ENCODE measurements at places on chromosomes 2 and 18.

- no peak overlapping the region for H3K4me3 ChIP-seq
- DNase-seq, result no peak
- H3K36me3 ChIP-seq, result no peaks in the 10 kb centered on the region
- no peaks in the 10 kb centered on the region for H3K27me3 ChIP-seq
- no peak overlapping the region for H3K27ac ChIP-seq
Measured at GRCh38 chr2:160325418-160325817, 125.3 kb upstream of the ITGB6 start.

- no peak for DNase-seq
- no peaks in the 10 kb centered on the region for H3K27me3 ChIP-seq
- H3K4me3 ChIP-seq, result no peak overlapping the region
- no peaks in the 10 kb centered on the region for H3K36me3 ChIP-seq
- H3K4me1 ChIP-seq, result no peaks in the 10 kb centered on the region
- no peak overlapping the region for H3K27ac ChIP-seq
Measured at GRCh38 chr18:78293540-78293939, 686.1 kb upstream of the SALL3 start.

- DNase-seq, result no peak
- H3K4me1 ChIP-seq, result peaks cover 4% of the 10 kb centered on the region
- no peak overlapping the region for H3K27ac ChIP-seq
- no peaks in the 10 kb centered on the region for H3K36me3 ChIP-seq
- H3K27me3 ChIP-seq, result no peaks in the 10 kb centered on the region
Measured at GRCh38 chr2:236867441-236868260, 218.0 kb upstream of the COPS8 start.

DNA sequence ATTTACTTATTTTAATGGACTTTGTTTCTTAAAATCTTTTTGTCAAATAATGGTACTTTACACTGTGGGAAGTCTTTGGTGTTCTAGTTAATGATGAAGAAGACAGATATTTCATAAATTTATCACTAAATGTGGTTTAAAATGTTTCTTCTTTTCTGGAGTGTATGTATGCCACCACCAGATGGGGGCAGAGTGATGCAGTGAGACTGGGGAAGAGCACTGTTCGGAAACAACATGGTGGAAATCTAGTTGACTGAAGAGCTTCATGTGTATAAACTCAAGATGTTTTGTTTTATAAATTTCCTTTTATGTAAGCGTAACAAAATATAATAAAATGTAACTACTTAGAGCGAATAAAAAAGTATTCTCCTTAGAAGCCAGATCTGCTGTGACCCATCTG, 195.1 kb downstream of the KCNE4 start:
- no peak for DNase-seq
- H3K27ac ChIP-seq, result no peak overlapping the region
- no peaks in the 10 kb centered on the region for H3K27me3 ChIP-seq
- H3K4me1 ChIP-seq, result no peaks in the 10 kb centered on the region

GRCh38 chr18:50115095-50115494, 79.9 kb downstream of the MYO5B start:
- H3K27ac ChIP-seq, result no peak overlapping the region
- no peaks in the 10 kb centered on the region for H3K36me3 ChIP-seq
- H3K4me3 ChIP-seq, result no peak overlapping the region
- no peak for DNase-seq
- peaks cover 2% of the 10 kb centered on the region for H3K4me1 ChIP-seq
- no peaks in the 10 kb centered on the region for H3K27me3 ChIP-seq

- no peaks in the 10 kb centered on the region for H3K4me1 ChIP-seq
- no peak overlapping the region for H3K27ac ChIP-seq
- no peak overlapping the region for H3K4me3 ChIP-seq
- H3K36me3 ChIP-seq, result no peaks in the 10 kb centered on the region
- DNase-seq, result no peak
Measured at GRCh38 chr2:140422759-140423158, 1642.6 kb upstream of the NXPH2 start.

DNA sequence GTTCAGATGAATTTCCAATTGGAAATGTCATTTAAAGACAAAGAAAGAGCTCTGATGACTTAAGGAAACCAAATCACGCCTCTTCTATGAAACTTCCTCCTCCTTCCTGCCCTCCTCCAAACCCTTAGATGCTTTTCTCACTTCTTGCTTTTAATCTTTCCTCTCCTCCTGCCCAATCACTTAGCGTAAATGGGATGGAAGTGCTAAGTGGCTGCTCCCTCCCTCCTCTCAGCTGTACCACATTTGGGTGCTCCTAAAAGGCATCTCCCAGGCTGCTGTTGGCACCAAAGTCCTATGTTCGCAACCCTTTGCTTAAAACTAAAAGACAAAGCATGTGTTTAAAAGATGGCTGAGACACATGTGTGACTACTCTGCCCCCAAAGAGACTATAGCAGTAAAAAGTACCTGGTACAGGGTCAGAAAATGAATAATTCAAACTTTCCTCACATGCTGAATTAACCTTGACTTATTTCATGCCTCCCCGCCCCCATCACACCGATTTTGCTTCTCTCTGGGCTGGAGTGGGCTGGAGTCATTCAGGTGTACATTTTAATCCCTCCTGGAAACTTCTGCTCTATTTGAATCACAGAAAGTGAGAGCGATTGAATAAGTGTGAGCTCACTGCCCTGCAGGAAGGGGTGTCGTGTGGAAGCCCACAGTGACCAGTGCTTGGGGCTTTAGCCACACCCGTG, 59.2 kb upstream of the KLF7 start:
- no peak for DNase-seq
- H3K27me3 ChIP-seq, result no peaks in the 10 kb centered on the region
- H3K27ac ChIP-seq, result no peak overlapping the region
- H3K36me3 ChIP-seq, result no peaks in the 10 kb centered on the region
- no peak overlapping the region for H3K4me3 ChIP-seq

All from small intestine (tissue), 16 donors.